Right lobe of liver (tissue), 6 donors: ENCODE measurements at places on chromosomes 1 and 21. TPM values are rescaled to one million over a fixed set of nuclear protein-coding genes. Genes with fewer than 3 reads are reported as not detected.

The PCBP3 gene
- total RNA-seq, result 0.93 TPM

The CYP4Z1 gene
- total RNA-seq, result not detected

The ZNF648 gene
- 0.62 TPM for total RNA-seq

The ATP1A4 gene
- not detected for total RNA-seq

GRCh38 chr1:218211241-218211640 lies 73.9 kb upstream of the RRP15 start:
- no peaks in the 10 kb centered on the region for H3K27me3 ChIP-seq
- no peaks in the 10 kb centered on the region for H3K4me1 ChIP-seq
- no peak for DNase-seq
- H3K27ac ChIP-seq, result no peak overlapping the region
- no peak overlapping the region for H3K4me3 ChIP-seq
- H3K36me3 ChIP-seq, result no peaks in the 10 kb centered on the region

- H3K4me3 ChIP-seq, result no peak overlapping the region
- no peaks in the 10 kb centered on the region for H3K36me3 ChIP-seq
- H3K27ac ChIP-seq, result no peak overlapping the region
- no peaks in the 10 kb centered on the region for H3K27me3 ChIP-seq
These were observed 16.1 kb downstream of the SLAMF1 start for GRCh38 chr1:160630523-160631451.

DNA sequence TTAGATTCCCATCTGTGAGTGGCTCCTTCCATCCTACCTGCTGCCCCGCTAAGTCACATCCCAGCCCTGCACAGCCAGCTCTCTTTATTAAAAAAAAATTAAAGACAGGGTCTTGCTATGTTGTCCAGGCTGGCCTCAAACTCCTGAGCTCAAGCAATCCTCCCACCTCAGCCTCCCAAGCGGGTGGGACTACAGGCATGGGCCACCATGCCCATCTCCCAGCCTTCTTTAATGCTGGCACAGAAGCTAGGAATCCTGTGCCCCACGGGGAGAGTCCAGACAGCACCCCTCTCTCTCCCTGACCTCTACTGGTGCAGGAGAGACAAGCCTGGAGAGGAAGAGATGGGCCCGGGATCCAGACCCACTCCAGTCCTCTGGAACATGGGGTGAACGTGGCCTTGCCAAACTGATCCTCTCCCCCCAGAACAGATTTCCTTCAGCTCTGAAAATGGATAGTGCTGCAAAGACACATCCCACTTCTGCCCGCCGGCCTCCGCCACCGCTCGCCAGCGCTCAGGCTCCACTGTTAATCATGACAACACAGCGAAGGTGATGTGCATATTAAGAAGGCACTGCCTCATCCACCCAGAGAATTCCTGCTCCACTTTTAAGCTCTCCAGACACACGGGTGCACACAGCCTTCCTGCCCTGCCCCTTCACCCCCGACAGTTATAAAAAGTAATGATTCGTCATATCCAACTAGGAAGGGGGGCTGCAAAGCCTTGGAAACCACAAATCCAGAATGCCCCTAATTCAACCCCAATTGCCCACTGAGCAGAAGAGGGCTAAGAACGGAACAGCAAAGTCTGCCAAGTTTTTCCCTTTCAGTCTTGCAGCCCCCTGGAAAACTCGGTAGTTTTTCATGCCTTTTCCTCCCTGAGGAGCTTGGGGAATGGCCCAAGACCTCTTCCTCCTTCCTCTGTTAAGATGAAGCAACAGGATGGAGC lies 68.1 kb downstream of the MRPL37 start:
- no peak for DNase-seq
- H3K36me3 ChIP-seq, result no peaks in the 10 kb centered on the region
- no peak overlapping the region for H3K27ac ChIP-seq
- no peak overlapping the region for H3K4me3 ChIP-seq
- H3K4me1 ChIP-seq, result no peaks in the 10 kb centered on the region
- no peaks in the 10 kb centered on the region for H3K27me3 ChIP-seq

DNA sequence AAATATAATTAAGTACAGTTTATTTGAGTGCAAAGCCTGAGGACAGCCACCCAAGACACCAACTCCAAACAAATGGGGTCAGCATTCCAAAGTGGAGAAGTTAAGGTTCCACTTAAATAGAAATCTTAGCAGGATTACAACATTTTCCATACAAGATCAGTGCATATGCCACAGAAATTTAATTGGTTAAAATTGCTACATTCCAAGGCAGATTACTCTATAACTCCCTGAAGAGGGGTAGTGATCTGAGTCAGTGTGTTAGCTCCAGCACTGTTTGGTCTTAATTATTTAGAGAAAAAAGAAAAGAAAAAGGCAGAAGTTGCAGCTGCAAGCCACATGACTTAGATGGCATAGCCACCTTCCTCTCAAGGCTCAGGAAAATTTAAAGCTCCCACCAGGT lies 297.5 kb downstream of the HHIPL2 start:
- no peak overlapping the region for H3K27ac ChIP-seq
- H3K4me3 ChIP-seq, result no peak overlapping the region
- DNase-seq, result no peak
- H3K27me3 ChIP-seq, result no peaks in the 10 kb centered on the region
- no peaks in the 10 kb centered on the region for H3K4me1 ChIP-seq
- no peaks in the 10 kb centered on the region for H3K36me3 ChIP-seq

GRCh38 chr1:239386453-239387303 lies at the start of gene CHRM3:
CHRM3 (plus strand) TSS chr1:239386568; CDS start chr1:239907452, 520,884 bp downstream.
- H3K4me1 ChIP-seq, result no peaks in the 10 kb centered on the region
- no peaks in the 10 kb centered on the region for H3K27me3 ChIP-seq
- peak within 1 kb of the TSS; percentile 39 for H3K27ac ChIP-seq
- peak within 1 kb of the TSS; percentile 45 for H3K4me3 ChIP-seq

DNA sequence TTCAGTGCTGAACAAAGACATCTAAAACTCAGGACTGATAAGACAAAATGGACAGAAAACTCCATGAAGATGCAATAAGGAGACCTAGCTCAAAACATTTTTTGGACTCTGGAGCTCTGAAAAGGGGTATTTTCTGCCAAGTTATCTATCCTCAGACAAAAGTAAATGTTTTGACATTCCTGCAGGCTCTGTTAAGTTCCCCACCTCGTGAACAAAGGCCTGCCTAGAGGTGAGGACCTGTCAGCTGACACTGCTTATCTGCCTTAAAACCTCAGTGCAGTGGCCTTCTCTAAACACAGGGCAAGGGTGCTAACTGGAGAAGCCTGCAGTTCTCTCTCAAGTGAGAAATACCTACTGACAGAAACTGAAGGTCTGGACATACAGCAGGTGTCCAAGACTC lies 41.1 kb downstream of the COLGALT2 start:
- no peaks in the 10 kb centered on the region for H3K36me3 ChIP-seq
- no peak overlapping the region for H3K27ac ChIP-seq
- H3K4me3 ChIP-seq, result no peak overlapping the region
- no peaks in the 10 kb centered on the region for H3K4me1 ChIP-seq

- no peak overlapping the region for H3K27ac ChIP-seq
- DNase-seq, result peak; percentile 33
- no peaks in the 10 kb centered on the region for H3K4me1 ChIP-seq
- H3K27me3 ChIP-seq, result no peaks in the 10 kb centered on the region
- H3K36me3 ChIP-seq, result no peaks in the 10 kb centered on the region
These were observed 13.7 kb upstream of the EPS8L3 start for GRCh38 chr1:109777436-109777835.

DNA sequence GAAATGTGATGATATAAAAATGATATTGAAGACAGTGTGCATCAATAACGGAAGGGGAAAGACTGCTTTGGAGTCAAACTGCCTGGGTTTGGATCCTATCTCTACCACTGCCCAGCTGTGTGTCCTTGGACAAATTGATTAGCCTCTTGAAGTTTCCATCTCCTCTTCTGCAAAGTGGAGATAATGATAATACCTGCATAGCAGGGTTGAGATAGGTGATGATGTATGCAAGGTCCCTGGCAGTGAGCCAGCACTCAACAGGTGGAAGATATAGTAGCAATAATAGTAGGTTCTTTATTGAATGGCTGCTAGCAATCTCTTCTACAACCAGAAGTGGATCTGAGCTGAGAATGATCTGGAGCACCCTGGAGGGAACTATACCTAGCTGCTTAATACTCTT lies 166.7 kb downstream of the MIS18A start:
- no peaks in the 10 kb centered on the region for H3K36me3 ChIP-seq
- no peaks in the 10 kb centered on the region for H3K27me3 ChIP-seq
- H3K4me1 ChIP-seq, result no peaks in the 10 kb centered on the region
- H3K27ac ChIP-seq, result no peak overlapping the region
- H3K4me3 ChIP-seq, result no peak overlapping the region
- no peak for DNase-seq

DNA sequence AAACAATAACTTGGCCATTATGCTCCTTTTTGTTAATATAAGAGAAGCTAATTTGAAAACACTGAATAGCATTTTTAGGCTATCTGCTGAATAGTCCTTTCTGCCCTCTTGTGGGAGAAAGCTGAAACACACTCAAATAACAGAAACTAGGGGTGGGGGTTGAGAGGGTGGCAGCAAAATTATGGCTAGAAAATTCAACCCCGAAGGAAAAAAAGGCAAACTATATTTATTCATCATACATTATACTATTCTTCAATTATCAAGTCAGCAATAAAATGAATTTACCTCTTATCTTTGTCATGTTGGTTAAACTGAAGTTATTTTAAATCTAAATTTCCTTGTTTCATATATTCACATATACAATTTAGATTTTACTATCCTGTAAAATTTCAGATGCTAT lies 255.9 kb downstream of the FAF1 start:
- H3K4me1 ChIP-seq, result no peaks in the 10 kb centered on the region
- DNase-seq, result no peak
- H3K36me3 ChIP-seq, result no peaks in the 10 kb centered on the region
- H3K27ac ChIP-seq, result no peak overlapping the region

DNA sequence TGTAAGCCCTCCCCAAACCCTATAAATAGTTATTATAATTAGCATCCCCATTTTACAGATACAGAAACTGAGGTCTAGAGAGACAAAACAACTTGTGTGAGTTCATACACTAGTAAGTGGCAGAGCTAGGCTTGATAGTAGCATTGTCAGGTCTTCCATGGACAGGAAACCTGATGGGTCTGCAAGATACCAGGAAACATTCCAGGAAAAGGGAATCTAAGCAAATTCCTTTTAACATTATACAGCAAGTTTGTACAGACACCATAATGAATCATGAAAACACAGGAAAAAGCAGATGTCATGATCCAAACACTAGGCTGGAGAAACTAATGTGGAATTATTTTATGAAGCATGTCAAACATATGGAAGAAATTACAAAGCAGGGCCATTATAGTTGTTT lies 89.1 kb upstream of the KCNK2 start:
- no peak for DNase-seq
- no peaks in the 10 kb centered on the region for H3K4me1 ChIP-seq
- no peaks in the 10 kb centered on the region for H3K36me3 ChIP-seq
- no peak overlapping the region for H3K27ac ChIP-seq
- no peaks in the 10 kb centered on the region for H3K27me3 ChIP-seq

DNA sequence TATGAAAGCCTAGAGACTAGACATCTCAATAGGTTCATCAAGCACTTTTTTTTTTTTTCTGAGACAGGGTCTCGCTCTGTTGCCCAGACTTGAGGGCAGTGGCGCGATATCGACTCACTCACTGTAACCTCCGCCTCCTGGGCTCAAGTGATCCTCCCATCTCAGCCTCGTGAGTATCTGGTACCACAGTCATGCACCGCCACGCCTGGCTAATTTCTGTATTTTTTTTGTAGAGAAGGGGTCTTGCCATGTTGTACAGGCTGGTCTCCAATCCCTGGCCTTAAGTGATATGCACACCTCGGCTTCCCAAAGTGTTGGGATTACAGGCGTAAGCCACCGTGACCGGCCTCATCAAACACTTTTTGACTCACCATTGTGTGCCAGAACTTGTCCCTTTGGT lies 613 bp upstream of the GPATCH4 start:
- H3K27ac ChIP-seq, result peak overlapping the region; percentile 43
- H3K27me3 ChIP-seq, result no peaks in the 10 kb centered on the region
- peak overlapping the region; percentile 59 for H3K4me3 ChIP-seq

DNA sequence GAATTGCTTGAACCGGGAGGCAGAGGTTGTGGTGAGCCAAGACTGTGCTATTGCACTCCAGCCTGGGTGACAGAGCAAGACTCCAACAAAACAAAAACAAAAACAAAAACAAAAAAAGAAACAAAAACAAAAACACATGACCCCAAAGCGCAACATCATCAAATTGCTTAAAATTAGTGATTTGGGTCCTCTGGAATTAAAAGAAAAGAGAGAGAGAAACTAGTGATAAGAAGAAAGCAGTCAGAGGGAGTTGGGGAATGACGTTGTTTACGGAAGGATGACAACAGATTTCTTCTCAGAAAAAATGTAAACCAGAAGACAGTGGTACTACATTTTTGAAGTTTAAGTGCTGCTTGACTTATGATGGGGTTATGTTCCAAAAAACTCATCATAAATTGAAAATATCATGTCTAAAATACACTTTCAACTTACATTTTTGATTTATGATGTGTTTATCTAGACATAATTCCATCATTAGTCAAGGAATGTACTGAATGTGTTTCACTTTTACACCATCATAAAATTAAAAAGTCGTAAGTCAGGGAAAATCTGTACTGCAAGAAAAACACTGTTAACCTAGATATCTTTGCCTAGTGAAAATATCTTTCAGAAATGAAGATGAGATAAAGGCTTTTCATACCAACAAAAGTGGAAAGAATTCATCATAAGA lies 88.0 kb downstream of the MT1HL1 start:
- no peak for DNase-seq
- H3K27me3 ChIP-seq, result no peaks in the 10 kb centered on the region
- no peak overlapping the region for H3K4me3 ChIP-seq
- no peaks in the 10 kb centered on the region for H3K4me1 ChIP-seq
- no peaks in the 10 kb centered on the region for H3K36me3 ChIP-seq
- H3K27ac ChIP-seq, result no peak overlapping the region

DNA sequence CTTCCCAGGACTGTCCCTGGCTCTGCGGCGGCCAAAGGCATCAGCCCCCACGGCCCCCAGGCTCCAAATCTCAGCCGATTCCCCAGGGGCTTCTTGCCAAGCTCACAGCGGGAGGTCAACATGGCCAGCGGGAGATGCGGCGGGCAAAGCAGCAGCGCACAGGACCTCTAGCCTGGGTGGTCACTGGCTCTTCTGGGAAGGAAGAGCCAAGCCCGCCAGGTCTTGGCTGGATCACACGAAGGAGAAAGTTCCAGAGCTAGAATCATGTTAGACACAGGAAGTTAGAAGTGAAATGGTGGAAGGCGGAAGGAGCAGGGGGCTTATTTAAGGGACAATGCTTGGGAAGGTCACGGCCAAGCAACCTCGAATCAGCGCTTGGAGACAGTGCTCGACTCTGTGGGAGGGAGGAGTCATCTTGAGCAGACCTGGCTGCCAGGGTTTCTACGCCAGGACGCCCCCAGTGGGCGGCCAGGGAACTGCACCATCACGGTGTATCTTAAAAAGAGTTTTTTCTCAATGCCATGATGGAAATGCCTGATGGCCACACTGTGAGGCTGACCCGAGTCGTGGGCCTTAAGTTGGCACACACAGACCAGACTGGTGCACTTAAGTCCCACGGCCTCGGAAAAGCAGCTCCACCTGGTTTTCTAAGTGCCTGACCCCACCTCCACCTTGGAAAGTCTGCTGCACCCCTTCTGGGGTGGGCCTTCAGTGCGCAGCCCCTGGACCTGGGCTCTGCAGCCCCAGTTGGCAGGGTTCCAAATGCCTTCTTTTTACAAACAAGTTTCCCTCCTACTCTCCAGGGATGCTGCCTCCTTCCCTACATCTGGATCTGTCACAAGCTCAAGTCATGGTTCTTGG lies 29.3 kb downstream of the SLC66A1 start:
- no peaks in the 10 kb centered on the region for H3K27me3 ChIP-seq
- no peaks in the 10 kb centered on the region for H3K36me3 ChIP-seq
- H3K4me1 ChIP-seq, result no peaks in the 10 kb centered on the region
